ENCODE measurements at places on chromosomes 7 and 10.

DNA sequence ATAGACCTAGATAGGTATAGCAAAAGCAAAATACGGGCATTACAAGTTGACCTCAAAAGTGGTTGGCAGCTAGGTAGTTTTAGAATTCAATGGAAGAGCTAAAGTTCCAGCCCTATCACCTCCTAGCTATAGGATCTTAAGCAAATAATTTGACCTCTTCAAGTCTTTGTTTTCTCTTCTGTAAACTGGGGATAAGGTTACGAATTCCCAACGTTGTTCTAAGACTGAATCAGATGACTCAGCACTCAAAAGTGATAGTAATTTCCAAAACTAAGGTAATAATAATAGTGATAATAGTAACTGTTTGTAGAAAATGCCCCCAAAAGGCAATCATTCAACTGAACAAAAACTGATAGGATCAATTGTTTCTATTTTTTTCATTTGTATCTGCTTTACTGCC is 445.2 kb downstream of the KCNMA1 start:
- no peak for DNase-seq

DNA sequence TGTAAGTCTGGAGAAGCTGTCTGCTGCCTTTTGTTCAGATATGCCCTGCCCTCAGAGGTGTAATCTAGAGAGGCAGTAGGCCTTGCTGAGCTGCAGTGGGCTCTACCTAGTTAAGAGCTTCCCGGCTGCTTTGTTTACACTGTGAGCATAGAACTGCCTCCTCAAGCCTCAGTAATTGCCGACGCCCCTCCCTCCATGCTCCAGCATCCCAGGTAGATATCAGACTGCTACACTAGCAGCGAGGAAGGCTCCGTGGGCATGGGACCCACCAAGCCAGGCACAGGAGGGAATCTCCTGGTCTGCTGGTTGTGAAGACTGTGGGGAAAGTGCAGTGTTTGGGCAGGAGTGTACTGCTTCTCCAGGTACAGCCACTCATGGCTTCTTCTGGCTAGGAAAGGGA is 26.4 kb upstream of the CXCL12 start:
- DNase-seq, result no peak

DNA sequence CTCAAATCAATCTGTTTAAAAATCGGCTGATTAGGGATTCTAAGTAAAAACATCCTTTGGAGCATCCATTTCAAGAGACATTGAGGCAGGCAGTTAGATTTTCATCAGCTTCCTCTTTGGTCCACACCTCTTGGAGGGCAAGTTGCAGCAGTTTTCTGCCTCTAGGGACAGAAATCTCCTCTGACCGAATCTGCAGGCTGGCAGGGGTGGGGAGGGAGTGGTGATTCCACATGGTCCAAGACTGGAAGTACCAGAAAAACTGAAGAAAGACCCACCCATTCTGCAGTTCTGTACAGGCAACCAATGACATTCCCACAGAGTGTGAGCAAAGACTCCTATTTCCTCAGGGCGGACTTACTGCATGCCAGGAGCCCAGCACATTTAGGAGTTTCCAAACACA is 29.0 kb downstream of the FGFBP3 start:
- no peak for DNase-seq

- DNase-seq, result no peak
Observed at GRCh38 chr10:79459243-79459642, 13.8 kb upstream of the ZCCHC24 start.

DNA sequence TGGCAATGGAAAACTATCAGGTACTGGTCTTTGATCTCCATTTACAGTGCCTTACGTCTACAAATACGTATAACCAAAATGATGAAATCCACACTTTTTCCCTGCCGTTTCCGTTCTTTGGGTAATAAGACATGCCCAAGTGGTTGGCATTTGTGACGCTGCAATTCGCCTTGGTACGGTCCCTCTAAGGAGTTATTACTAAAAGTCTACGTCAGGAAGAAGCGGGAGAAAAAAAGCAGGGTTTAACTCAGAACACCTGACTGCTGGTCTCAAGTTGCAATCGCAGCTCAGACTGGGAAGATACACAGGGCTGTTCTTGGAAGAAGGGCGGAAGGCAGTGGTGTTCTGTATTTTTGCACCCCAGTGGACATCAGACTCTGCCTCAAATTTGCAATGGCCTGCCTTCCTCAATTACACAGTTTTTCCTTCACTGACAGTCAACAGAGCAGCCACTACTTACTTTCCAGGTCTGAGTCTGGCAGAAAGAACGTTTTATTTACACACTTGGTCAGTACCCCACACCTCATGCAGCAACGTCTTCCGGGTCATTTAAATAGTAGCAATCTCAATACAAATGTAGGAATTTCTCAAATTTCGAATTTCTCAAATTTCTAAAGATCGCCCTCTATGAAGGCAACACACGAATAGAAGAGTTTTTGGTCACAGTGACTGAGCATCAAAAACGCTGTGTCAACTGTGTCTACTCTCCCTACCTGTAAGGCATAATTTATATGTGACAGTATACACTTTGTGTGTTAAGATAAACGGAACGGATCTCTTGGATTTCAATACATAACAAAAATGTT is 2.1 kb downstream of the BAIAP2L1 start:
- no peak for DNase-seq

DNA sequence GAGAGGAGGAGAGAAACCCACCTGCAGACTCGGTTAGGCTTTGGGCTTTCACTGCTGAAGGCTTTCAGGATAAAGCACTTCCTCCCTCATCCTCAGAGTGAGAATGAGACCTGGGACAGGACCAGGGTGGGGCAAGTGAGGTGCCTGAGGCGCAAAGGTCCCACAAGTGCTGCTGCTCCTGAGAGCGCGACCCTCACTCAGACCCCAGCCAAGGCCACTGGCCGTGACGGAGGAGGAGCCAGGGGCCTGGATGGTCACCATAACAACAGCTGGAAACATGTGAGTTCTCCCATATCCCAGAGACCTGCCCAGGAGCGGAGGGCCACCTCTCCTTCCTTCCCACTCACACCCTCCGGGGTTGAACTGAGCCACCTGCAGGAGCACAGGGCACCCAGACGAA is 46.9 kb upstream of the MKRN1 start:
- no peak for DNase-seq

Data from GM12891 (cell line).